ENCODE measurements at places on chromosomes 12 and 14.

- DNase-seq, result no peak
Observed at GRCh38 chr12:99093166-99093565, 448.1 kb downstream of the APAF1 start.

- no peak for DNase-seq
Observed at GRCh38 chr12:122084857-122085405, 6.4 kb downstream of the MLXIP start.

GRCh38 chr14:24298892-24299254 is 707 bp downstream of the DHRS1 start:
- no peak for DNase-seq

DNA sequence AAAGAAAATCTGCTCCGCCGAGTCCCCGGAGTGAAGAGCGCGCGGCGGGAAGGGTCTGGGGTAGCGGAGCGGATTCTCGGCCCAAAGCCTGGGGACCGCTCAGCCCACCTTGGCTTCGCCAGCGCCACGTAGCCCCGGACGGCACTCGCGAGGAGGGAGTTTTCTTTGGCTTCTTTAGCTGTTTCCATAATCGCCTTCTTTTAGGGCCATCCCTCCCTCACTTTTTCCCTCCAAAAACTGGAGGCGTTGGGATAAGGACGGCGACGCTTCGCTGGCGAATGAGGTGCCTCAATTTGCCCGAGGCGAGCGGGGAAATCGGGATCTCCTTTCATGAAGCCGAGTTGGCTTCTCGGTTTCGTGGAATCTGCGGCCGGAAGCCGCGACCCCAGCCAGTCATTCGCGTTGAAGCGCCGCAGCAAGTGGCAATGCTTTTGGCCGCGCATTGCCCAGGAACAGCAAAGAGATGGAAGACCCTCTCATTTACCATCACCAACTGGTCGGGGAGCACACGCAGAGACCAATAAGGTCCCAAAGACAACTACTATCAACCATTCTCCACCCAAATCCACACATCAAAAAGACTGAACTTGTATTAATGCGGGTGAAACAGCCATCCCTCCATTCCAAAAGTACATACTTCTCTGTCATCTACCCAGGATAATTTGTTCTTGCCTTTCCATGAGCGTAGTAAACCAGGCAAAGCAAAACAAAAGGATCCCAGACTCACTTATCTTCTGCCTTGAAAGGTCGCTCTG is 8.4 kb upstream of the SIX1 start:
- DNase-seq, result no peak

DNA sequence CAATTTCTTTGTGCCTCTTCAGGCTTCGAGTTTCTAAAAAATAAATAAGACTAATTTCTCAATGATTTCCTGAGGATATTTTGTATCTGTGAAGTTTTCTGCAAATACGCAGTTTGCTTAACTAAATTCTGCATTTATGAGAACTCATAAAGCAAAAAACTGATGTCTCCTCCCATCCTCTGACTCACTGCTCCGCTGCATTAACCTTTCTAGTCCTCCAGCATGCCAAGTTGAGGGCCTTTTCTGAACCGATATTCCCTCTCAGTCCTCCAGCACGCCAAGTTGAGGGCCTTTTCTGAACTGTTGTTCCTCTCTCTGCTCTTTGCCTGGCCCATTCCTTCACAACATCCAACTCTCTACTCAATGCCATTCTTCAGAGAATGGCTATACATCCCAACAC is 3.2 kb downstream of the IPO8 start:
- DNase-seq, result no peak

- no peak for DNase-seq
Observed at GRCh38 chr12:132279930-132280329, 49.5 kb downstream of the GALNT9 start.

- no peak for DNase-seq
Observed at GRCh38 chr14:65434216-65434850, 21.8 kb downstream of the FUT8 start.

- DNase-seq, result no peak
Observed at GRCh38 chr12:14403711-14404196, 38.3 kb downstream of the ATF7IP start.

DNA sequence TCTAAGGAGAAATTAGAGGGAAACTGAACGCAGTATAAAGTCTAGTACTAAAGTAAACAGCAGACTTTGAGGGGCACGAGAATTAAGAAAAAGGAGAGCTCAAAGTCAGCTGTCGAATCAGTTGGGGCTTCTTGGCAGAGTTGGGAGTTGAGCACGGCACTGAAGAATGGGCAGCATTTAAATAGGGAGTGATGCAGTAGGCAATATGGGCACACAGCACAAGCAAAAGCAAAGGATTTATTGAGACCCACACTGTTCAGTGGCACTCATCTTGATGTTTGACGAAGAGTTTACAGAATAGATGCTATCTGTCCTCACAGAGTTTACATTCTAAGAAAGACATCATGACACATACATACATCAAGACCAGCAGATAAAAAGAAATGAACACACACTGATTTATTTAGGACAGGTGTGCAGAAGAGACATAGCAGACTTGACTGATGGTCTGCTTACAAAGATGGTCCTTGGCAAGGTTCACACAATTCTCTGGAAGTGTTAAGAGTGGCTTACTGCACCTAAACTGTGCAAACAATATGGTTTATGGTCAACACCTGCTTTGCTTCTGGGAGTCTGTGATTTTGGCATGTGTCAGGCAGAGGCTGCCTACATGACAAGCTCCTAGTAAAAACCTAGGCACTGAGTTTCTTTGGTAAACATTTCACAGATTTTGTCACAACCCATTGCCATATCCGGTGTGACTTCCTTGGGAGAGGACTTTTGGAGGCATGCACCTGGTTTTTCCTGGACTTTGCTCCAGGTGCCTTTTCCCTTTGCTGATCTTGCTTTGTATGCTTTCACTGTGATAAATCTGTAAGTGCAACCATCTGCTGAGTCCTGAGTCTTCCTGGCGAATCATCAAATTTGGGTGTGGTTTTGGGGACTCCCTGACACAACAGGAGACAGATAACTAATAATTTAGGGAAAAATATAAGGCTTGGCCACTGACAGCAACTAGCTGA is 26.3 kb downstream of the ALKBH1 start:
- DNase-seq, result no peak

GRCh38 chr14:32724867-32725471 is 213.7 kb upstream of the NPAS3 start:
- no peak for DNase-seq

GRCh38 chr14:63470962-63471793 is 72.0 kb downstream of the PPP2R5E start:
- DNase-seq, result peak; percentile 12
